Stimulated activated naive CD4-positive, alpha-beta T cell (primary cell): ENCODE measurements at places on chromosomes 5 and 9.

GRCh38 chr5:74630453-74631066 lies 10.0 kb downstream of the ENC1 start:
- peak; percentile 81 for DNase-seq

- no peak for DNase-seq
Measured at GRCh38 chr5:152379331-152379730, 25.7 kb downstream of the NMUR2 start.

- no peak for DNase-seq
Measured at GRCh38 chr5:59037453-59037852, 454.6 kb downstream of the RAB3C start.

DNA sequence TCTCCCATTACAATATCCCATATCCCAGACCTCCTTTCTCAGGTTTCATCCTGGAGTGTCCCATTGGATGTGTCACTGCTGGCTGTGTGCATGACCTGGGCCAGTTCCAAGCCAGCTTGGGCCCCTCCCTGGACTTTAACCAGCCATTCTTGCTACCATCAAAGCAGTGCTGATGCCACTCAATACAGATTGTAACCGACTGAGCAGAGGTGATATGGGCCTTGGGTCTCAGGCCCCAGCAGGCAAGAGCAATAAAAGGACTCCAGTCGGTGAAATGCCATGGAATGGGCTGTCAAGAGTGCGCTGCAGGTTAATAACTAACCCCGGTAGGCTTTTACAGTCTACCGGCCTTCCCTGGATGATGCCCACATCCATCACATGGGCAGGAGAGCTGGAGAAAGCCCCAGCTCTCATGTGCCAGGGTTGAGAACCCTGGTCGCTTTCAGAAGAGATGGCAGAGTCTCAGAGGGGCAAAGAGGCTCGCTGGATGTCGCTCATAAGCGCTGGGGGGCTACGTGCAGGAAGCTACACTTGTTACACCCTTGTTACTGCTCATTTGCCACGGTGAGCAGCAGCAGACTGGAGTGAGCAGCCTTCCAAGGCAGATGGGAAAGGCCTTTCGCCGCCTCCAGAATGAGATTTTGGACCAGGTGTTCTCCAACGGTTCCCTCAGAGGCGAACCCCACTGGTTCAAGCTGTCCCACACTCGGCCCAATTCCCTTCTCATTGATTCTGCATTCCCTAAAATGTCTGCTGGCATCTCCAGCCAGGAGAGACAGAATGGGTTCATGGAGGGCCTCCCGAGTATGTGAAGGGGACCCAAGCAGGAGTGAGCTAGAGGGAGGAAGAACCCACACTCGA lies 13.2 kb downstream of the EPB41L4B start:
- DNase-seq, result no peak

- no peak for DNase-seq
Measured at GRCh38 chr9:73270967-73271721, 119.5 kb downstream of the ANXA1 start.

GRCh38 chr5:149094996-149095395 lies 32.1 kb upstream of the SH3TC2 start:
- DNase-seq, result no peak

GRCh38 chr5:3120028-3120427 lies 368.6 kb upstream of the IRX2 start:
- DNase-seq, result no peak

GRCh38 chr5:177444106-177445051 lies 2.2 kb upstream of the PRR7 start:
- DNase-seq, result no peak

DNA sequence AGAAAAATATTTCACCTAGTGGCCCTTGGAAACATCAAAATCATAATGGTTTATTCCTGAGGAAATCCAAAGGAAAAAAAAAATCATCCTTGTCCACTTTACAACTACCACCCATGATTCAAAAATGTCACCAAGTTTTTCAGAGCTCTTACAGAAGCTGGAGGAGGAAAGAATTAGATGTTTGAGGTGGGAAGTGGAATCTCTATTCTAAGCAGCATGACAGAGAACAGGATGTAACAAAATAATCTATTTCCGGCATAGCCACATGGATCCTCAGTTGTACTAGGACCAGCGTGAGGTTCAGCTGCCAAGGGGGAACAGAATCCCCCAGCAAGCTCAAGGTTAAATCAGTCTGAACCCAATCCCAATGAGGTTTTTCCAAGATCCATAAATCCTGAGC lies 40.2 kb downstream of the FBXW11 start:
- no peak for DNase-seq

DNA sequence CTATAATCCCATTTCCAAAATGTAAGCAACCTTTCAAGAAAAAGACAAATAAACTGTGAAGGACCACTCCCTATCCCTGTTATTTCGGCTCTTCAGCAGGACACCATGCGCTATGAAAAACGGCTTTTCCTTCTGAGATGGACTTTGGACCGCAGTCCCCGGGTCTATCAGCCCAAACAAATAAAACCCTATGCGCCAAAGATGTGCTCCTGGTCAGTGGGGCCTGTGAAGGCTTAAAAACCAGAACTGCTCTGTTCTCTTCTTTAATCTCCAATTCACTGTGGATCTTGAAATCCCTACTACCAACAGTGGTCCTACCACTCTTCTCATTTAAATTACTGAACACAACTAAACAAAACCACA lies 33.3 kb downstream of the RAPGEF1 start:
- DNase-seq, result no peak

- no peak for DNase-seq
Measured at GRCh38 chr9:114894206-114894605, 36.2 kb downstream of the TNFSF8 start.

DNA sequence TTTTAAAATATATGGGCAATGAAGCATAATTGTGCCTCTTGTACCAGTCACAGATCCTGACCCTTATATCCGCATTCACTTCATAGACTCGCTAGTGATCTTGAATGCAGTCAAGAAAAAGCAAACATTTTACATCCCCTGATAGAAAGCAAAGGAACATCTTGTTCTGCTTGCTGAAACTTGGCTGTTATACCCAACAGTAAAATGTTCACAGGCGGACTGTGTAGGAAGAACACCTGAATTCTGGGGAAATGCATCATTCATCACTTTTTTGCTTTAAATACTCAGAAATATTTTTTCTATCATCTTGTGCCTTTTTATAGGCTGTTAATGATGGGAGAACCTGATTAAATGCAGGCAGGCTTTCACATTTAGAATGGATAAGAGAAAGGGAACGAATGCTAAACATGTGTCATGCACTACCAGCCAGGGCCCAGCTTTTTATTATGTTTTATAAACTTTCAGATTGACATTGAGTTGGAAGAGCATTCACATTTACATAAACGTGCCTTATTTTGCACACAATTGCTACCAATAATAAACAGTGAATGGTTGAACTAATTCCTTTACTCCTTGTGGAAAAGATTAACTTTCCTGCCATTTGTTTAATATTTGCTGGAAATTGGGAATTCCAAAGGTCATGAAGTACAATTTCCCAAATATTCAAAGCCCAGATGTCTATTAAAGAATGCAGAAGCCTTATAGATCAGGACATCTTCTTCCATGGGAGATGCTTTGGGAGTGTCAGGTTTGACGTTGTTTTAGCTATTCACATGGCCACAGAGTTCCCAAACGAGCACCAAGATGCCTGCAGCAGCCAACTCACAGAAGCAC lies 756.2 kb downstream of the TLE1 start:
- DNase-seq, result no peak

DNA sequence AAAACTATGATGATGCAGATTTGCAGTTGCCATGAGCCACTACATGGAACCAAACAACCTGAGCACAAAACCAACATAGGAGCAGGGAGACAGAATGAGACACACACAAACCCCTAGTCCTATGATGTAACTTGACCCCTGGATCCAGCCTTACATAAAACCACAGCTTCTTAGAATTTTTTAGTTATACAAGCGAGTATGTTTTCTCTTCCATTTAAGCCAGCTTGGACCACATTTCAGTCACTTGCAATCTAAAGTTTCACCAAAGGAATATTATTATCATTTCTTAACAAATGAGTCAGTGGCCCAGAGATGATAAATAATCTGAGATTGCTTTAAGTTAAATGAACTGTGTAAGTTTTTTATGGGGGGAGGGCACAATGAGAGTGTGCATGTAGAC lies 6.8 kb downstream of the SPOCK1 start:
- no peak for DNase-seq

DNA sequence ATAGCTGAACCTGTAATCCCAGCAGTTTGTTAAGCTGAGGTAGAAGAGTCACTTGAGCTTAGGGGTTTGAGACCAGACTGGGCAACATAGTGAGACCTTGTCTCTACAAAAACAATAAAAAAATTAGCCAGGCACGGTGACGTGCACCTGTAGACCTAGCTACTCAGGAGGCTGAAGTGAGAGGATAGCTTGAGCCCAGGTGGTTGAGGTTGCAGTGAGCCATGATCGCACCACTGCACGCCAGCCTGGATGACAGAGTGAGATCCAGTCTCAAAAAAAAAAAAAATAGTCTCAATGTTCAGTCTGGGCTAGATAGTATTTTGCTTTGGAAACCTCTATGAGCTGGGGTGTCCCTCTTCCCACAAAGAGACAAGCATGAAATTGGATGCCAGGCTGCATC lies 51.9 kb upstream of the IQGAP2 start:
- no peak for DNase-seq

GRCh38 chr5:53406630-53407316 lies 73.7 kb upstream of the FST start:
- DNase-seq, result no peak

GRCh38 chr5:134289509-134290113 lies 63.7 kb upstream of the PPP2CA start:
- peak; percentile 10 for DNase-seq

GRCh38 chr5:158995694-158996173 lies 104.0 kb downstream of the EBF1 start:
- DNase-seq, result no peak

DNA sequence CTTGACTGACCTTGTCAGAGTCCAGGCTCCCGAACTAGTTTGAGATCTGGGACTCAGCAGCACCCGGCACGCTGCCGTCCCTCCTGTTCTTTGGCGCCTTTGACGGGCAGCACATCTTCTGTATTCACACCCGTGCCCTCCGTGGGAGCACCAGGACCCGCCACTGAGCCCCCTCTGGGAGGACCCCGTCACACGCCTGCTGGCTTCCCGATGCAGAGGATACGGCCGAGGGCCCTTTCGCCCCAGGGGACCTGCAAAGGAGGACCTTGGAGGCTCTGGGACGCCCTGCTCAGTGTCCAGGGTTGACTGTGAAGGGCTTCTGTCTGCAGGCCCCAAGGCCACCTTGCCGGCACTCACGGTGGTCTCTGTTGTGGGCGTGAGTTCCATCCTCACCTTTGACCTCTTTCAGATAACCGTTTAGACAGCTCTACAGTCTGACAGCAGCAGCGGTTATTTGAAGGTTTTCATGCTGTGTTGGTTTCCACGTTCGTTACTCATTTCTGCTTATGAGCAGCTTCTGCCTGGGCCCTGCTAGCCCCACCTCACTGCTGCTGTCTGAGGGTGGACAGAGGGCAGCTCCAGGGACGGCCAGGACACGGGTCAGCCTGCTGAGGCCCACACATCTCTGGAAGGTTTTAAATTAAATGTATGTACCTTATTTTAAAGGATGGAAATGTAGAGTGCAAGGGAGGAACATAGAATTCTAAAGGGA lies 12.6 kb upstream of the EXOC3 start:
- DNase-seq, result no peak

- no peak for DNase-seq
Measured at GRCh38 chr5:156783092-156783491, 67.0 kb upstream of the PPP1R2B start.
